ENCODE measurements at places on chromosomes 13 and 19.

DNA sequence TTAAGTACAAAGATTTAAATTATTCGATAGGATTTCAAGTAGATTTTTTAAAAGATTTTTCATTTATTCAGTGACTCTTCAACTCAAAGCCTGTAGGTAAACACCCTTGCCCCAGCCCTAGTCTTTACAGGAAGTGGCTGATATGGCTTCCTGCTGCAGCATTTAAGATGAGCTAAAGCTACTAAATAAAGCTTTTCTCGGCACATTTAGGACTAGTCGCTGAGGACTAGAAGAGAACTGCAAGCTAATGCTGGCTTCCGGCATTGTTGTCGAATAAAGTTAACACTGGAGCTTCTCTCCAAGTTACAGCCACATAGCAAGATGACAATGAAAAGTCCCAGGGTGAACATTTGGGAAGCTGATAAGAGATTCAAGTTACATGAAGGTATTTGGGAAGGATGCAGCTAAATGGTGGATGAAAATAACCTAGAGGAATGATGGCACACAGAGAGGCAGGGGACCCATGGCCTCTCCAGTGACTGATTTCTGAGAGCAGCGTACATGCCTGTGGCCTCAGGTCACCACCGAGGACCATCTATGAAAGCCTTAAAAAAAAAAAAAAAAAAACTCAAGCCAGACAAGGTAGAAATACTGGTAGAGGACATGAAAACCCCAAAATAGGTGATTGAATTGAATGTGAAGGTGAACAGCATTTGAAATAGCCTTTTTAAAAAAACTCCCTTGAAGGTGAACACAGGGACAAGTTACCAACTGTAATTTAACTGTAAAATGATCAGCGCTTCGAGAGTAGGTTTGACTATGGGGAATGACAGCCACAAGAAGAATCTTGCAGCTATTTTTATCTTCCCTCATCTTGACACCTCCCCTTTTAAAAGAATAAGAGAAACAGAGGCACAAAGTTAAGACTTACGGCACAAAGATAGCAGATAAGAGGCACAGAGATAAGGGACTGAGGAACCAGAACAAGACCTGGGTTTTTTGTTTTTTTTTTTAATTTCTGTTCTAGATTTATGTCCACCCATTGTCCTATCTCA is 155.4 kb downstream of the DCT start:
- DNase-seq = no peak

DNA sequence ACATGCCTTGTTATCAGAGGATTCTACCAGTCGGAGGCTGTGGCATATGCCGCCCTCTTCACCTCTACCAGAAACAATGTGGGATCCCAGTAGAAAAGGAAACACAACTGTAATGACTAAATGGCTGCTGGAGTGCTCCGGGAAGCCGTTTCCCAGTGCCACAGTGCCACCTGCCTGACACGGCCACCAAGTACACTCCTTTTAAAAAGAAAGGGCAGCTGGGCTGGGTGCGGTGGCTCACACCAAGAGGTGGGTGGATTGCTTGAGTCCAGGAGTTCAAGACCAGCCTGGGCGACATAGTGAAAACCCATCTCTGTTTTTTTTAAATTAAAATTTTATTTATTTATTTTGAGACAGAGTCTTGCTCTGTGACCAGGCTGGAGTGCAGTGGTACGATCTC is 67.3 kb downstream of the TRPM4 start:
- no peak for DNase-seq

DNA sequence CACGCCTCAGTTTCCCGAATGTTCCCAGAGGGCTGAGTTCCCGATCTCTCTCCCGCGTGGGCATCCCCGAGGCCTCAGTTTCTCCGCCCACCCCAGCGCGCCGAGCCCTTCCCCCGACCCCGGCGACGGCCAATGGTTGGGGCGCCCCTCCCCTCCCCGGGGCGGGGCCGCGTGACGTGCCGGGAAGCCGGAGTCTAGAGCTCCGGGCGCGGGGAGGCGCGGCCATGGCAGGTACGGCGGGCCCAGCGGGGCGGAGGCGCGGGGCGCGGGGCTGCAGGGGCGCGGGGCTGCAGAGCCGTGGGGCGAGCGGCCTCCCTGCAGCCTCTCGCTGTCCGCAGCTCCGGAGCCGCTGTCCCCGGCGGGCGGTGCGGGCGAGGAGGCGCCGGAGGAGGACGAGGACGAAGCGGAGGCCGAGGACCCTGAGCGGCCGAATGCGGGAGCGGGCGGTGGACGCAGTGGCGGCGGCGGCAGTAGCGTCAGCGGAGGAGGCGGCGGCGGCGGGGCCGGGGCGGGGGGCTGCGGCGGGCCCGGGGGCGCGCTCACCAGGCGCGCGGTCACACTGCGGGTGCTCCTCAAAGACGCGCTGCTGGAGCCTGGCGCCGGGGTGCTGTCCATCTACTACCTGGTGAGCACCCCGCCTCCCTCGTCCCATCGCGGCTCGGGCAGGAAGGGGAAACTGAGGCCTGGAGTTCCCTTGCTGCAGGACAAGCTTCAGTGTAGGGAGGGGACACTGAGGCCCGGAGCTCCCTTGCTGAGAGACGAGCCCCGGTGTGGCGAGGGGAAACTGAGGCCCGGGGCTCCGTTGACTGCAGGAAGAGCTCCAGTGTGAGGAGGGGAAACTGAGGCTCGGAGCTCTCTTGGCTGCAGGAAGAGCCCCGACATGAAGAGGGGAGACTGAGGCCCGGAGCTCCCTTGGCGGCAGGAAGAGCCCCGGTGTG is at the start of gene MPND:
Gene MPND (plus strand): TSS at position 193 of the 938 bp plus-strand sequence. CDS start 32 bp downstream, at position 225.
- peak; percentile 86 for DNase-seq

DNA sequence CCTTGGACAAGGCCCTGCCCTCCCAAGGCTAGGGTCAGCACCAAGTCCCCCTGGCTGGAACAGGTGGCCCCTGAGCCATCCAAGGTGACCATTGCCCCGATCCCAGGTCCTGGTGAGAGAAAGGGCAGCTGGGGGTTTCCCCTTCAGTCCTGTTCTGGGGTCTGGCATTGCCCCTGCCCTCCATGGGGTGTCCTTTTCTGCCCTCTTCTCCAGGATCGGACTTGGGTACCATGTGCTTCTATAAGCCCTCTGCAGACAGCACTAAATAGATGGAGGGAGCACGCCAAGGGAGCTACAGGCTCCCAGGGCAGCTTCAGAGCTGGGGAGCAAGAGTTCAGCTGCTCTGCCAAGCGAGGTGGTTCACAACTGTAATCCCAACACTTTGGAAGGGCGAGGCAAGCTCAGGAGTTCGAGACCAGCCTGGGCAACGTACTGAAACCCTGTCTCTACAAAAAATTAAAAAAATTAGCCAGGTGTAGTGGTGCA is 13.5 kb upstream of the KCNN1 start:
- no peak for DNase-seq

GRCh38 chr19:52069653-52070052 is 21.0 kb upstream of the ZNF432 start:
- DNase-seq = no peak

- DNase-seq = no peak
Measured at GRCh38 chr13:111177081-111177711, 62.1 kb downstream of the ARHGEF7 start.

DNA sequence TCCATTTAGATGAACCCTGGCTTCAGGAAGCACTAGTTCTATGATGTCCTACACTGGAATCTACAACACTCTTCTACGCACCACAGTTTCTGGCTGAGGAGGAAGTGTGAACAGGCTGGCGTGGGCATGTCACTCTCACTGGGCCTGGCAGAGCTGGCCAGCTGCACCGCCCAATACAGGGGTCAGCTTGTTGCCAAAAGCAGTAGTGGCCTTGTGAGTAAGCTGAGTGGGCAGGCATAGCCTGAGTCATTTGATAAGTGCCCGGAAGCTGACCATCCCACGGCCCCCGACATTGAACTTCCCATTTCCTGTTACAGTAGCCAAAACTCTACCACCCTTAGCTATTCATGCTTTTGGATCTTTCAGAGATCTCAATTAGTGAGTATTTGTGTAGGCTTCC is 240.9 kb upstream of the SERP2 start:
- no peak for DNase-seq
